Hematopoietic multipotent progenitor cell treated with erythropoietin and hydrocortisone succinate and interleukin-3 and kit ligand, for 4 days (in vitro differentiated cells): ENCODE measurements at places on chromosomes 2 and 18.

- DNase-seq = no peak
Measured at GRCh38 chr2:25366629-25367028, 24.9 kb upstream of the DNMT3A start.

DNA sequence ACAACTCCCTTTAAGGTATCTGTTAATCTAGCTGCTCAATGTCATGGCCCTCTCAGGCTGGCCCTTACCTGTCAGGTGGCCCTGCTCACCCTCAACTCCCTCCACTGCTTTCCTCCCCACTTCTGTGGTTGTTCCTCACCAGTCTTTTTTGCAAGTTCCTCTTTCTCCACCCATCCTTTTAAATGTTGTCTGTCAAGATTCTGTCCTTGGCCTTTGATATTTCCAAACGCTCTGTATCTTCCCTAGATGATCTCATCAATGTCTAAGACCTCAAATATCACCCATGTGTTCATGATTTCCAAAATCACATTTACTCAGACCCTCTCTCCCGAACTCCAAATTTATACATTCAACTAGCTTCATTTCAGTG is 3.5 kb downstream of the PTPN2 start:
- DNase-seq = peak; percentile 66

DNA sequence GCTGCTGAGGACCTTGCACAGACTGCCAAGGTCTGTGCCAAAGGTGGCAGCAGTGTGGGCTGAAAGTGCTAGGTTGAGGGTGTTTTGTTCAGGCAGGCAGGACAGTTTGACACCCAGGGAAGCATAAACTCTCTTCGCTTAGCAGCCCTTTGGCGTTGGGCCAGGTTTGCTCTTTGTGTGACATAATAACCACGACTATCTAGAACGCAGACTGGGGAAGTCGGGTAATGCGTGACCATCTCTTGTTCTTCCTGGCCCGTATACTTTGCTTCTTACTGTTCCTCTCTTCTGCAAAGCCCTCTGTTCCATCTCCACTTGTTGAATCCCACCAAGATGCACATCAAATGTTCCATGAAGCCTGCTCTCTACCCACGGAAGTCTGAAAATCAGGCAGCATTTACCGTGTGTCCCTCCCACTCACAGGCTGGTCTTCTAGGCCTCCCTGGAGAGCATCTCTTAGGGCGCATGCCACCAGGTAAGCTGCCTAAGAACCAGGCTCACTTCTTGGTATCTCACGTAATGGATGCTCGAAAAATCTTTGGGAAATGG is 96.7 kb upstream of the LMAN1 start:
- peak; percentile 36 for DNase-seq

- peak; percentile 10 for DNase-seq
Measured at GRCh38 chr2:120522151-120522751, 176.3 kb downstream of the INHBB start.

DNA sequence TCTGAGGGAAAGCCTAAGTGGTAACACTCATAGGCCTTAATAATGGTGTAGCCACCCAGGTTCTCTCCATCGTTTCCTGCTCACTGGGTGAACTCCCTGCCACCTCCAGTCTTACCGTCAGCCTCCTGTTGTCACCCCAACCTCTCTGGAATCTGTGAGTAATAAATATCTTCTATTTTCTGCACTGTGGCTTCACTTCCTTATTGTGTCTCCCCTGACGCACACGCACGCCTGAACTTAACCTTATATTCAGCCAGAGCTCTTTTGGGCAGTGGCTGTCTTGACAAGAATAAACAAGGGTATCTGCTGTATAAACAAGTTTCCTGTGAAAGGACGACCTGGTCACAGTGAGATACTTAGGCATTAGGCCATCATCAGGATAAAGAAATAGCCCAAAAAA is 467.2 kb downstream of the SPAG16 start:
- DNase-seq = no peak

DNA sequence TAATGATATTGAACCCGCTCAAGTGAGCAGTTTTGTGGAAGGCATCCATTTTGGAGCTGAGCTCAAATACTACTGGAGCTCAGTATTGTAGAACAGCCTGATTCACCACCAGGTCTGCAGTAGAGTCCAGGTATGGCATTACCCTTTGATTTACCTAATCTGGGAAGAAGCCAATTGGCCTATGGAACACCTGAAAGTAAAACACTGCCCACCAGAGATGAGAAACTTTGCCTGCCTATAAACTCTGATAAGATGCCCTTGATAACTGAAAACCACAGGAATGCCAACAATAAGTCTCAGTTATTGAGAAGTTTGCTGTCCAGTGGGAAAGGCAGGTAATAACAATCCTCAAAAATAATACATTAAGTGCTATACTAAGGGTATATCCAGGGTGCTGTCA is 25.5 kb upstream of the TDRD15 start:
- no peak for DNase-seq

DNA sequence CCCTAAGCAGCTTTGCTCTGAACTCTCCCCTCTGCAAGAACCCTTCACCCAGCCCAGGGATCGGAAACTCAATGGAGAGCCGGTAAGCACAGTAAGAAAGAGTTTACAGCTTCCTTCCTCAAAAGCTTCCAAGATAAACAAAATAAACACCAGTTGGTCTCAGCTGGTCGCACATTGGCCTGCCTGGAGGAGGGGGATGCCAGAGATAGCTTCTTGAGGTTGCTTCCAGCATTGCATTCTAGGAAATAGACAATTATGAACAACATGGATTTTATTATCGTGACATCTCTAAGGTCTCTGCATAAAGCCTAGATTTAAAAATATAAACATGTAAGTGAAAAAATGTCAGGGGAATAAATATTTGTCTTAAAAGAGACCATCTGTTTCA is 141.5 kb upstream of the PKDCC start:
- no peak for DNase-seq

- DNase-seq = peak; percentile 34
Measured at GRCh38 chr2:222424729-222425671, 657 bp downstream of the SGPP2 start.

GRCh38 chr2:78418021-78418420 is 607.5 kb upstream of the REG3G start:
- DNase-seq = no peak

DNA sequence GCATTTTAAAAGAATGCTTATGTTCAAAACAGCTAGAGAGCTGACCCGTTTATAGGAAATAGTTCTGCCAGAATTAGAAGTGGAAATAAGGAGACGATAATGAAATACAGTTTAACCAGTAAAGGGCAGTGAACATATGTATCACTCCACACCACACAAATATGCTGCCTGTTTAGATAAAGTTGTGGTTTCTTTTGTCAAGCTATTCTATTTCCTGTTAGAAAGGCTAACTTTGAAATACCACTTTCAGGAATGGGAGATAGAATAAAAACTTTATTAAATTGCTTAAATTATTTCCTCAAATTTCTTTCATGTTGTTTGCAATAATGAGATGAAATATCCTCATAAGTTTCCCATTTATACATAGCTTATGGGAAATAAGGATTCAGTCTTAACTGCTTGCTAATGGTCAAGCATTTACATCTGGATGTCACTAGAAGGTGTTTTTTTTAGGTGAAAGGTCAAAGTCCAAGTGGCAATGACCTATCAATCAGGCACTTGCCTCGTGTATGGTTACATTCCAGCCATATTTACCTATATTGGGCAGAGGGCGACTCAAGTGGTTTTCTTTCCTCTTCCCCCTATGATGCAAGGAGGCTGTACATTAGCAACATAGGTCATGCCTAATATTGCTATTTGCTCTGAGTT is 148.9 kb downstream of the ZEB2 start:
- DNase-seq = peak; percentile 95

DNA sequence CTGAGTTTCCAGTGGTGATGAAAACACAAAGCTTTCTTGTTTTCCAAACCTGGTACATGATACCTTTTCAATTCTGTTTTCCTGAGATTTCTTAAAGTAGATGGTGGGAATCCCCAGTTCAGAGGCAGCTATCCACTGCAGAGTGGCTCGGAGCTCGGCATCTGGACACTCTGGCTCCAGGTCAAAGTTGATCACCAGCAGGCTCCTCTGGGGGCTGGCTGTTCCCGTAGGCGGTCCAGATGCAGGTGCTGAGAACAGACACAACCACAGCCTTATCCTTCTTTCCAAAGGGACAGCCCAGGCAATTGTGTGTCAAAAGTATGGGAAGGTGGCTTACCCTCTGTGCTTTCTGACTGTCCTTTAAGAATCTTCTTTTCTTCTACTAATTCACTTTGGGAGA is 119.5 kb downstream of the DAW1 start:
- DNase-seq = no peak

GRCh38 chr2:25497229-25497917 is 155.6 kb upstream of the DNMT3A start:
- no peak for DNase-seq

- no peak for DNase-seq
Measured at GRCh38 chr2:50614056-50614455, 417.9 kb downstream of the NRXN1 start.

GRCh38 chr2:230944123-230944653 is 19.1 kb upstream of the GPR55 start:
- no peak for DNase-seq

- DNase-seq = peak; percentile 9
Measured at GRCh38 chr2:200496696-200497095, 13.2 kb downstream of the KCTD18 start.

GRCh38 chr2:123502931-123503330 is 522.2 kb upstream of the CNTNAP5 start:
- DNase-seq = no peak

DNA sequence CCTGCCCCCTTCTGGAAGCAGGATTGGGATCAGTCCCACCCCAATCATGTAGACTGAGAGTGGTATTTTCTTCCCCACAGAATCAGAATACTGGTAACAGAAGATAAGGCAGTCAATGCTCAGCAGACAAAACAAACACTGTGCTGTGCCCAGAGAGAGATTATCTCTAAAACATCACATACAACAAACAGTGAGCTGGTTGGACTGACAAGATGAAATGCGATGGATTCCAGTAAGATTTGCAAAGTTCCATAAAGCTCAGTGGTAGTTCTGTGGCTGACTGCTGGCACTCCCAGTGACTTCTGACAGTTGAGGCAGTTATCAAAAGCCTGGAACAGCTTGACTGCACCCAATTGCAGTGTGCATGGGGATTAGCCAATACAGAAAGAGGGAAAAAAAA is 311.5 kb upstream of the MGAT5 start:
- no peak for DNase-seq

DNA sequence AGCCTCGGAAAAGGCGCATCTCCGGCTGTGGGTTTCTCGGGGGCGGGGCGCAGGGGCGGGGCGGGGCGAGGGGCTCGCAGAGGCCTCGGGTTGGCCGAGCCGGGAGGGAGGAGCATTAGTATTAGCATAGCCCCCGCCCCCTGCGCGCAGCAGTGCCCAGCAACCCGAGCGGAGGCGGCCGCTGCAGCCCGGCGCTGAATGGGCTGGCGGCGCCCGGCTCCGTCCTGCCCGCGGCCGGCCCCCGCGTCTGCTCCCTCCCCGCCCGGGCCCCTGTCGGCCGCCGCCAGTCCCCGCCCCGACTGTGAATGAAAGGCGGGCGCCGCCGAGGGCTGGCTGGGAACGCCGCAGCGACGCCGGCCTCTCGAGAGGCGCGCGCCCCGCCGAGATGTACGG is at the start of gene EFR3B:
Gene EFR3B, plus strand, starts transcription at position 149 of the 393 bp plus-strand sequence. Its CDS starts 237 bp downstream, at position 386.
- peak; percentile 98 for DNase-seq

DNA sequence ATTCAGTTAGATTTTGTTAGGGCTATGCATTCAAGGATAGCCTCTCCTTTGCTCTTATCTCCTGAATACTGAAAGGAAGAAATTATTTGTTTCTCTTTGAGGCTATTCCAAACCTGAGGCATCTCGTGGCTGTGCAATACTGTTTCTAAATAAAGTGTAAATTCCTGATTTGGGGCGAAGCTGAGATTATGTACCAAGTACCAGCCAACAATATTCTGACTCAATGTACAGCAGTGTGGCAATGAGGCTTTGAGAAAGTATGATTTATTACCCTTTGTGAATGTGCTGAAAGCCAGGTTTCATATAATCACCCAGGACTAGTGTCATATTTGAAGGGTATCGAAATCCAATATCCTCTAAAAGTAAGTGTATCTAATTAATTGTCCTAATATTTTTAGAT is 113.5 kb downstream of the MEIS1 start:
- DNase-seq = no peak

DNA sequence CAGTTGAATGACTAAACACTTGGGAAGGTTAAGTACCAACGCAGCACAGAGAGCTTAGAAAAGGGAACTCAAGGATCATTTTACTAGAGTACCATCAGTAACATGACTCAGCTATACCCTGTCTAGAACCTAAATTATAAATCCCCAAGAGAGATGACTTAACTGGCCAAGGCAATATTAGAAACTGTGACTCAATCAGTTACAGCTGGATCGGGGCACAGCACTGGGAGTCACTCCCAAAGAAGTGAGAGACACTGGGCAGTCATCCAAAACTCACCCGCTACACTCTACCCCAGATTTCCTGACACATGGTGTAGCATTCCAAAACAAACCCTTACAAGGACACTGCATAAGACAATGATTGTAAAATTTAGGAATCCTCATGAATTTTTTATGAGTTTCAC is 17.7 kb downstream of the IWS1 start:
- peak; percentile 57 for DNase-seq

- DNase-seq = peak; percentile 82
Measured at GRCh38 chr2:223970343-223971128, 13.3 kb downstream of the MRPL44 start.

DNA sequence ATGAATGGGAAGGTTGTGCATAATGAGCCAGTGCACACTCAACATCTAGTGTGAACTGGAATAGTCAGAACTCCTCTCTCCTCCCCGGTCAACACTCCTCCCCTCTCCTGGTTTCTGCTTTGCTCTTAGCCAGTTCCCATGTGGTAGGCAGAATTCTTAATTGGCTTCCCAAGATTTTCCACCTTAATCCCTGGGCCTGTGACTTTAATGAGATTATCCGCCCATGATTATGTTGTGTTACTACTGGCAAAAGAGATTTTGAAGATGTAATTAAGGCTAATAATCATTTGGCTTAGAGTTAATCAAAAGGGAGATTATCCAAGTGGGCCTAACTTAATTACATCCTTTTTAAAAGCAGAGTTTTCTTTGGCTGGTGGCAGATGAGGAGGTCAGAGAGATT is 34.2 kb upstream of the REV1 start:
- no peak for DNase-seq

DNA sequence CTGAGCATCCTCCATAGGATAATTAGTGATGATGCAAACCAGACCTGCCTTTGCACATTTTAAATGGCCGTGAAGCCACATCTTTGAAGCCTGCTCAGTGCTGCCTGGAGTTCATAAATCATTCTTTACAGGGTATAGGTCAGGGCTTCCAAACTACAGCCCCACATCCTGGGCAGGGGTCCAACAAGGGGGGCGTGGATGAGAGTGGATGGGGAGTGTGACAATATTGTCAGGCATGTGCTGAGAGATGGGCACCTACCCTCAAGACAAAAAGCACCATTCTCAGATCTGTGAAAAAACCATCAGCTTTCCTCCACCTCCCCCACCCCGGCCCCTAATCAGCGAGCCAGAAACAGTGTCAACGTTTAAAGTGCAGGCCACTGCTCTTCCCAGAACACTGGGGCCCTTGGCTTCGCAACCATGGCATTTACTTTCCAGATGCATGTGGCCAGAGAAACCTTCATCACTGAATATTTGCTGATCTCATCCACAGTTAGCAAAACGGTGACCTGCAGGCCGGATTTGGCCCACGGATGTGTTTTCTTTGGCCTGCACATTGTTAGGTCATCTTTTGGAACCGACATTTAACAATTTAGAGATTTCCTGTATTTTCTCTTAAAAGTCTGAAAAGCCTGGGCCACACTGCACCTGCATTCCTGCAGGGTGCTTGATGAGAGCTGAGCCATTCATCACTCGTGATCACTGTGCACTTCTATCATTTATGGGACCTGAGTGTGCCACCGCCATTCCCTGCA is 130.7 kb downstream of the ANKRD44 start:
- no peak for DNase-seq
